H1 (cell line): ENCODE measurements at places on chromosomes 11 and 22. TPM values are rescaled to one million over a fixed set of nuclear protein-coding genes. Genes with fewer than 3 reads are reported as not detected.
A peak's percentile ranks its signal among the peaks of the same experiment; 100 is the strongest.

SLC22A12 gene
- not detected in 2 replicates for total RNA-seq

GRCh38 chr11:72814286-72815109, at the start of gene ATG16L2:
Gene ATG16L2, plus strand, starts transcription at chr11:72814411. Its CDS starts 35 bp downstream, at chr11:72814446.
- DNase-seq = peak; percentile 93
- H3K4me3 ChIP-seq = peak within 1 kb of the TSS; percentile 80
- no peaks in the 10 kb centered on the region for H3K36me3 ChIP-seq
- peak within 1 kb of the TSS; percentile 93 for H3K27ac ChIP-seq
- H3K4me1 ChIP-seq = no peaks in the 10 kb centered on the region
- H3K27me3 ChIP-seq = peaks cover 7% of the 10 kb centered on the region

GRCh38 chr11:335779-336658, 15.4 kb upstream of the IFITM3 start:
- peaks cover 25% of the 10 kb centered on the region for H3K4me1 ChIP-seq
- H3K27me3 ChIP-seq = no peaks in the 10 kb centered on the region
- no peak overlapping the region for H3K4me3 ChIP-seq
- H3K36me3 ChIP-seq = no peaks in the 10 kb centered on the region
- H3K27ac ChIP-seq = no peak overlapping the region
- DNase-seq = no peak

RIC3 gene
- 15.5 and 16.6 TPM in 2 replicates for total RNA-seq

CNIH2 gene
- total RNA-seq = 15.8 and 17.0 TPM in 2 replicates

OTOG gene
- 1.5 and 2.4 TPM in 2 replicates for total RNA-seq

DNA sequence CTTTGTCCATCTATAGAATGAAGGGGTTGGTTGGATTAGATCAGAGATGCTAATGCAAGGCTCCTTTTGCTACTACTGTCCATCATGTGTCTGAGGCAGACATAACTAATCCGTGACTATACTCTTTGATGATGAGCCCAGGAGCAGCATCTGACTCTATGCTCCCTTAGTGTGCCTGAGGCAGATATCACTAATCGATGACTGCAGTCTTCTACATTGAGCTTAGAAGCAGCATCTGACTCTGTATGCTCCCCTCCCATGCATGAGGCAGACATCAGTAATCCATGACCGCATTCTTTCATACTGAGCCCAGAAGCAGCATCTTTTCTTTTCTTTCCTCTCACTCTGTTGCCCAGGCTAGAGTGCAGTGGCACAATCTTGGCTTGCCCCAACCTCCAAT, 4.2 kb downstream of the TCN2 start:
- peaks cover 11% of the 10 kb centered on the region; the same call in 1 of the 2 replicates for H3K36me3 ChIP-seq
- DNase-seq = no peak
- no peak overlapping the region for H3K27ac ChIP-seq
- H3K27me3 ChIP-seq = no peaks in the 10 kb centered on the region
- no peak overlapping the region for H3K4me3 ChIP-seq
- H3K4me1 ChIP-seq = peaks cover 21% of the 10 kb centered on the region

DNA sequence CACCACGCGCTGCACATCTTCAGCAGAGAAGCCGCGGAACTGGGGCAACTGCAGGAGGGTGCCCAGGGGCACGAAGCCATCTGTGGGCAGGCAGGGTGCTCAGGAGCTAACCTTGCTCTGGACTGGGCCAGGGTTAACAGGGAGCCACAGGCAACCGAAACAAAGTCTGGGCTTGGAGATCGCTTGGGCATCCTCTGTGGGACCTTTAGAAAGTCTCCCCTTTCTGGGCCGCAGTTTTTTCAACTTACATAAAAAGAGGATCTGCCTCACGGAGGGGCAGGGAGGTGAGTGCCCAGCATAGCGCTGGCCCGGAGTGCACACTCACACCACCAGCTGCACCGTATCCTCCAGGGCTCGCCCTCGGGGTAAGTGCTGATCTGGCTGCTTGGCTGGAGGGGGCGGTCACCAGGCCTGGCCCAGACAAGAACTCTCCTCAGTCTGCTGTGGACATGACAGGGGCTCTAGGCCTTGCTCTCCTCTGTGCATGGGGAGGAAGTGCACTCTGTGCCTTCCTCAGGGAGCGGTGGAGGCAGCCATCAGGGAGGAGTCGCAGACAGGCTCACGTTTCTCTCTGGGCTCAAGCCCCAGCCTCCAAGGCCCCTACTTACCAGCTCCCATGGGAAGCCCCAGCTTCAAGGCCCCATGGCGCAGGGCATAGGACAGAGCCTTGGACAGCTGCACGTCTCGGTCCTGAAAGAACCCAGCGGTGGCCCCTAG, 937 bp downstream of the TRPT1 start:
- peak overlapping the region; percentile 63 for H3K4me3 ChIP-seq
- DNase-seq = no peak
- no peak overlapping the region for H3K27ac ChIP-seq
- H3K27me3 ChIP-seq = no peaks in the 10 kb centered on the region

ART1 gene
- not detected in 2 replicates for total RNA-seq

GRCh38 chr11:47186700-47187695, 764 bp upstream of the PACSIN3 start:
- no peak overlapping the region for H3K27ac ChIP-seq
- 0 out of 2 replicates have a peak, but pooled peaks cover 3% of the 10 kb centered on the region for H3K36me3 ChIP-seq
- H3K4me1 ChIP-seq = peaks cover 4% of the 10 kb centered on the region
- peak overlapping the region; percentile 78 for H3K4me3 ChIP-seq
- peak; percentile 77 for DNase-seq

DNA sequence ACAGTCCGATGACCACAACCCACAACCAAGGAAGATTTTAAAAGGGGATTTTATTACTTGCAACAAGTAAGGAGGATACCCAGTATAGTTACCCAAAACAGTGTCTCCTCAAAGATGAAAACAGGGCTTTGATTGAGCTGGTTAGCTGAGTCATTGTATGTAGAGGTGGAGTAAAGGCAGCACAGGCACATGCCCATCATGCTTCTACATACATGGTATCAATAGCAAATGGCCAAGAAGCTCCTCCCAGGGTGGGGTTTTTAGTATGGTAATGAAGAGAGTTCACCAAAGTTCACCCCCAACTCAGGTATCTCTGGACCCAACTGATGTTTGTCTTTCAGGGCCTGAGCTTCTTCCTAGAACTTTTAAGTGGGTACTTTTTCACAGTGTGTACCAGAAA, 157.1 kb upstream of the CEP126 start:
- no peaks in the 10 kb centered on the region for H3K36me3 ChIP-seq
- H3K27ac ChIP-seq = no peak overlapping the region
- DNase-seq = no peak
- no peaks in the 10 kb centered on the region for H3K4me1 ChIP-seq

- no peak overlapping the region for H3K27ac ChIP-seq
- no peak for DNase-seq
- H3K4me1 ChIP-seq = no peaks in the 10 kb centered on the region
- H3K36me3 ChIP-seq = no peaks in the 10 kb centered on the region
Measured at GRCh38 chr11:58775066-58775708, 43.4 kb upstream of the GLYAT start.

GRCh38 chr11:82998697-82999096, 73.0 kb downstream of the RAB30 start:
- no peaks in the 10 kb centered on the region for H3K4me1 ChIP-seq
- H3K27ac ChIP-seq = no peak overlapping the region
- H3K4me3 ChIP-seq = no peak overlapping the region
- H3K27me3 ChIP-seq = no peaks in the 10 kb centered on the region
- no peaks in the 10 kb centered on the region for H3K36me3 ChIP-seq
- DNase-seq = no peak

- H3K27ac ChIP-seq = no peak overlapping the region
- no peak for DNase-seq
- H3K4me1 ChIP-seq = no peaks in the 10 kb centered on the region
- H3K27me3 ChIP-seq = peaks cover 32% of the 10 kb centered on the region; the same call in 1 of the 2 replicates
- no peak overlapping the region for H3K4me3 ChIP-seq
Measured at GRCh38 chr22:22748756-22749155, 104.3 kb downstream of the GGTLC2 start.

LMF2 gene
- 31.3 and 34.3 TPM in 2 replicates for total RNA-seq

CRYAB gene
- 2.0 and 4.0 TPM in 2 replicates for total RNA-seq

- no peak for DNase-seq
- H3K4me1 ChIP-seq = no peaks in the 10 kb centered on the region
- H3K27ac ChIP-seq = no peak overlapping the region
- no peaks in the 10 kb centered on the region for H3K36me3 ChIP-seq
- no peak overlapping the region for H3K4me3 ChIP-seq
- H3K27me3 ChIP-seq = peaks cover 56% of the 10 kb centered on the region; the same call in 1 of the 2 replicates
Measured at GRCh38 chr22:22816171-22816514, 71.5 kb upstream of the IGLL5 start.

TSGA10IP gene
- 1.3 and 1.9 TPM in 2 replicates for total RNA-seq

GRM5 gene
- 0.25 and 0.43 TPM in 2 replicates for total RNA-seq

UBXN1 gene
- 104 and 114 TPM in 2 replicates for total RNA-seq

- H3K4me1 ChIP-seq = no peaks in the 10 kb centered on the region
- no peak overlapping the region for H3K27ac ChIP-seq
- no peak for DNase-seq
- H3K36me3 ChIP-seq = peaks cover 2% of the 10 kb centered on the region; the same call in 1 of the 2 replicates
- H3K27me3 ChIP-seq = no peaks in the 10 kb centered on the region
Measured at GRCh38 chr22:24128021-24128420, 53.3 kb upstream of the SUSD2 start.

DNA sequence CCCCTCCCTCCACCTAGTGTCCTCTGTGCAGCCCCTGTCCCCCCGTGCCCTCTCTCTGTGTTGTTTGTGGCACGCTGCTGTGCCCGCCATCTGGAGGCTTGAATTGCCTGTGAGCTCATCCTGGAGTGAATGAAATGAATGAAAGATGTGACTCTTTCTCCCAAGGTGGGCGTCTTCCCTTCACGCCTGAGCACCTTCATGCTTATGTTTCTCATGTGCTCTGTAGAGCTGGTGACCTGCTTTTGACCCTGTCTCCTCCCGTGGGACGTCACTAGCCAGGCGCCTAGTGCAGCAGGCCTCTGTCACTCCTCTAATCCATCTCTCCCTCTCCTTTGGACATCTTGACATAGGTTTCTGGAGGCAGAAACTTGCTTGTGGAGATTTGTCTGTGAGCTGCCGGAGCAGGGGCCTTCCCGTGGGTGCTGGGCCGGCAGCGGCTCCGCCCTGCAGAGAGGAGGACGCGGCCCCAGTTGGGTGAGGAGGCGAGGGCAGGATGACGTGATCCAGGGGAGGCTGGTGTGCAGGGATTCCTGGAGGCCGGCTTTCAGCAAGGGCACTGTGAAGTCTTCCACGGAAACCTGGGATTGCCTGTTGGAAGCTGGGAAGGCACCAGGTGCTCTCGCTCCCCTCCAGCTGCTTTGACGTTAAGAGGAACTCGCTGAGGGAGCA, 40.6 kb downstream of the MUC6 start:
- DNase-seq = no peak
- H3K27ac ChIP-seq = no peak overlapping the region
- no peaks in the 10 kb centered on the region for H3K27me3 ChIP-seq
- no peak overlapping the region for H3K4me3 ChIP-seq
- peaks cover 12% of the 10 kb centered on the region for H3K36me3 ChIP-seq

MS4A4E gene
- not detected in 2 replicates for total RNA-seq

GRCh38 chr22:36375071-36375980, 12.4 kb downstream of the MYH9 start:
- peak overlapping the region; percentile 38; the same call in 1 of the 2 replicates for H3K27ac ChIP-seq
- peaks cover 8% of the 10 kb centered on the region for H3K4me1 ChIP-seq
- no peak for DNase-seq
- H3K27me3 ChIP-seq = no peaks in the 10 kb centered on the region

- DNase-seq = no peak
- H3K36me3 ChIP-seq = peaks cover 10% of the 10 kb centered on the region
- no peak overlapping the region for H3K4me3 ChIP-seq
- H3K27ac ChIP-seq = peak overlapping the region; percentile 33; the same call in 1 of the 2 replicates
- no peaks in the 10 kb centered on the region for H3K27me3 ChIP-seq
Measured at GRCh38 chr22:42892571-42893316, 35.7 kb upstream of the ARFGAP3 start.

CNTF gene
- 1.5 and 1.9 TPM in 2 replicates for total RNA-seq

DNA sequence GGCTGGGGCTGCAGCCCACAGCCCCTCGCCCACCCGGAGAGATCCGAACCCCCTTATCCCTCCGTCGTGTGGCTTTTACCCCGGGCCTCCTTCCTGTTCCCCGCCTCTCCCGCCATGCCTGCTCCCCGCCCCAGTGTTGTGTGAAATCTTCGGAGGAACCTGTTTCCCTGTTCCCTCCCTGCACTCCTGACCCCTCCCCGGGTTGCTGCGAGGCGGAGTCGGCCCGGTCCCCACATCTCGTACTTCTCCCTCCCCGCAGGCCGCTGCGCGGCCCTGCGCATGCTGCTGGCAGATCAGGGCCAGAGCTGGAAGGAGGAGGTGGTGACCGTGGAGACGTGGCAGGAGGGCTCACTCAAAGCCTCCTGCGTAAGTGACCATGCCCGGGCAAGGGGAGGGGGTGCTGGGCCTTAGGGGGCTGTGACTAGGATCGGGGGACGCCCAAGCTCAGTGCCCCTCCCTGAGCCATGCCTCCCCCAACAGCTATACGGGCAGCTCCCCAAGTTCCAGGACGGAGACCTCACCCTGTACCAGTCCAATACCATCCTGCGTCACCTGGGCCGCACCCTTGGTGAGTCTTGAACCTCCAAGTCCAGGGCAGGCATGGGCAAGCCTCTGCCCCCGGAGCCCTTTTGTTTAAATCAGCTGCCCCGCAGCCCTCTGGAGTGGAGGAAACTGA, 731 bp downstream of the GSTP1 start:
- peaks cover 34% of the 10 kb centered on the region for H3K36me3 ChIP-seq
- H3K4me1 ChIP-seq = peaks cover 16% of the 10 kb centered on the region
- H3K27me3 ChIP-seq = no peaks in the 10 kb centered on the region

GRCh38 chr22:40635940-40636379, 559 bp downstream of the MRTFA start:
- no peak overlapping the region for H3K27ac ChIP-seq
- no peaks in the 10 kb centered on the region for H3K36me3 ChIP-seq
- H3K27me3 ChIP-seq = no peaks in the 10 kb centered on the region
- peak overlapping the region; percentile 74 for H3K4me3 ChIP-seq
- peaks cover 4% of the 10 kb centered on the region; the same call in 1 of the 2 replicates for H3K4me1 ChIP-seq
- DNase-seq = no peak

GRCh38 chr11:45303316-45303715, 17.2 kb upstream of the SYT13 start:
- no peak overlapping the region for H3K27ac ChIP-seq
- no peak overlapping the region for H3K4me3 ChIP-seq
- H3K27me3 ChIP-seq = no peaks in the 10 kb centered on the region

GRCh38 chr11:100994966-100995365, 134.6 kb downstream of the PGR start:
- no peaks in the 10 kb centered on the region for H3K4me1 ChIP-seq
- H3K27me3 ChIP-seq = no peaks in the 10 kb centered on the region
- DNase-seq = no peak
- no peak overlapping the region for H3K27ac ChIP-seq
- no peak overlapping the region for H3K4me3 ChIP-seq

DERL3 gene
- 8.7 and 9.9 TPM in 2 replicates for total RNA-seq
